ENCODE measurements at places on chromosomes 12 and 14.

DNA sequence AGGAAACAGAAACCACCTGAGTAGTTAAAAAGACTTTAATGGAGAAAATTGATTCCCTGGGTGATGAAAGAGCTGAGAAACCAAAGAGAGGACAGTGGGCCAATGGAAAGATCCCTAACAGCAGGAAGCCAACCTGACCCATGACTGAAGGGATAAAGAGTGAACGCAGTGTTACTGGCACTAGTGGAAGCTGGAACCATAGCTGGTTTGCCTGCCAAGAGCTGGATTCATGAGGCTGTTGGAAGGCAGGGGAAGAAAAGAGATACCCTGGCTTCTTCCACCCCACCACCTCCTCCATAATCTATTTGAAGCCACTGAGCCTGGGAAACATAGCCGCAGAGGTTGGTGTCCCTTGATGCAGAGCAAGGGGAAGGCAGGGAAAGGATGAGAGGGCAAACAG lies 125.5 kb upstream of the PRKD1 start:
- no peak for DNase-seq

- peak; percentile 15 for DNase-seq
Observed at GRCh38 chr12:108298761-108299275, 40.3 kb downstream of the CMKLR1 start.

DNA sequence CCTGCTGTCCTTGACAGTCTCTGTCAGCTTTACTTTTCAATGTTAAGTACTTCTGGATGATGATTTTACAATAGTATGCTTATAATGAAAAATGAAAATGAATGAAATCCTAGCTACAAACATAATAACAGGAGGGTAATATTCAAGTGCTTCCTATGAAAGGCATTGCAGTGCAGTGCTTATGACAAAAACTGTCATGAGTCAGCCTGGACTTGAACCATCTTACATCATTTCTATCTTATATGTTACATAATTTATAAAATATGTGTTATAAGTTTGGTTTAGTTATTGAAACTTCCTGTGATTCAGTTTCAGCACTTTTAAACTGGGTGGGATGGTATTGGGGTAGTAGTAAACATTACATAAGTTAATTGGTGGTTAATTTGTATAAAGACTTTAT lies 451.7 kb downstream of the TMEM117 start:
- DNase-seq, result no peak

DNA sequence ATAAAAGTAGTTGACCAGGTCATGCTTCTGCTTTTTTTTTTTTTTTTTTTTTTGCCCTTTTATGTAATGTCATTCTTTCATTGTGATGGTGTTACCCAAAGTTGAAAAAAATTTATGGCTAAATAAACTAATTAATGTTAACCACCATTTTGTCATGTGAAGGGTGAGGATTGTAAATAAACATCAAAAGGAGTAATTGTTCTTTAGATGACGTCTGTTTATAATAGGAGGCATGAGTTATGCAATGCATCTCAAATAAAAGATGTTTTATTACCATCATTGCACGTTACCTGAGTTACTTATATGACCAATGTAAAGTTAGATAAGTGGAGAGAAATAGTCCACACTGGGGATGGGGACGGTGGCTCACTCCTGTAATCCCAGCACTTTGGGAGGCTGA lies 349.9 kb upstream of the PDE3A start:
- no peak for DNase-seq

- no peak for DNase-seq
Observed at GRCh38 chr12:42468921-42469320, 120.6 kb downstream of the PRICKLE1 start.

- DNase-seq, result no peak
Observed at GRCh38 chr14:83163016-83163415, 1629.4 kb upstream of the SEL1L start.

DNA sequence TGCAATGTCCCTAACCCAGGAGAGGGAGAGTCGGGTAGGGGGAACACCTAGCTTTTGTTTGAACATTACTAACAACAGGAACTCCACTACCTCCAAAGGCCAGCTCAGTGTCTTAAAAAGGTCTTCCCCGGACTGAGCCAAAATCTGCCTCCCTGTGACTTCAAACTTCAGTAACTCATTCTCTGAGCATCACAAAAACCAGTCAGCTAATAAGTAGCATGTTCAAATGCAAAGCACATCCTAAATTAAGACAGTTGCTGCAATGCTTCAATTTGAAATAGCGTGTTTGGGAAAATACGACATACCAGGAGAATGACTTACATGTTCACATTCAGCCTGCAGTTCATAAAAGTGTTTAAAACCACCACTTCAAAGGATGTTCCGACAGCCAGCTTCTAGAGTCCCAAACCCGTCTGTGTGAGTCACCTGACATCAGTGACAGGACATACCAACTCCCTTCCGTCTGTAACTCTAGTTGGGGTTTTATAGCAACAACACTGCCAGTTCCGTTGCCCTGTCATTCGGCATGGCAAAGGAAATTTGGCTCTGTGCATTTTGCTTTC lies 13.0 kb downstream of the ZFP36L1 start:
- no peak for DNase-seq

GRCh38 chr12:93913845-93914244 lies 234.5 kb upstream of the PLXNC1 start:
- DNase-seq, result no peak

GRCh38 chr12:75289753-75290152 lies 40.4 kb downstream of the CAPS2 start:
- no peak for DNase-seq

- no peak for DNase-seq
Observed at GRCh38 chr14:58151133-58152013, 640 bp downstream of the ARMH4 start.

DNA sequence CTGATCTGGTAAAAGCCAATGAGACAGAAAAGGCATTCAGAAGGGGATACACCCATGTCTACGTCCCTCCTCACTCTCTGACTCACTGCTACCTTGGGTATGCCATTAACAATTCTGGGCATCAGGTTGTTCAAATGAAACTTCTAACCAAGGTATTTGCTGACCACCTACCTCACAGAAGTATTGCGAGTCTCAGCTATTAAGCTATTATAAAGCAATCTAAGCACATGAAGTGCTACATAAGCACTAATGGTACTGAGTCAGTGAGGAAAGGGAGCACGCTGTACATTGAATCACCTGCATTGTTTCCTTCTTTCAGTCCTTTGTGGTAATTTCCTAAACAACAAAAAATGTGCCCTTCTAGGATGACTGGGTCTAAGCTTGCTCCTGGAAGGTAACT lies 62.8 kb upstream of the CCDC91 start:
- DNase-seq, result no peak

DNA sequence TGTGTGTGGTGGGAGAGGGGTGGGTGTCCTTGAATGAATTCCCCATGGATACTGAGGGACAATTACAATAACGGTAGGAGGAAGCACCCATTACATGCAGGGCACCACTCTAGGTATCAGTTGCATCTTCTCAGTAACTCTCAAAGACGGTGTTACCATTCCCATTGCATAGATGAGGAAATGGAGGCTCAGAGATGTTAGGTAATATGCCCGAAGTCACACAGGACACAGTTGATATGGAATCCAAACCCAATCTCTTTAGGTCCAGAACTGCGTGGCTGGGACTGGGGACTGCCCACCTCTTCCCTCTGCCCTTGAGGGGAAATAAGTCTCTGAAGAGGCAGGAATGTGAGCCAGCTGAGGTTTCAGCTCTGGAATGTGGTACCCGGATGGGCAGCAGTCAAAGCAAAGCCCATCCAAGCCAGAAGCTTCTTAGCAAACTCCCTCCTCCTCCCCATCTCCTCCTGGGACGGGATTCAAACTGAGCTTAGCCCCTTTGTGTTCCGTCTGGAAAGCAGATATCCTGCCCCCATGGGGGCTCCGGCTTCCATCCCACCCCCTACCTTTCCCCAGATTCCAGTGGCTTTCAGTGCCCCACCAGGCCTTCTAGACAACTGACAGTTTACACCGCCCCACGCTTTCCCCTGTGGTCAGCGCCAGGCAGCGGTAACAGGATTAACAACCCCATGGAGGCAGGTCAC lies 187.5 kb downstream of the RBM19 start:
- no peak for DNase-seq

- no peak for DNase-seq
Observed at GRCh38 chr14:65303190-65303898, 109.2 kb upstream of the FUT8 start.

DNA sequence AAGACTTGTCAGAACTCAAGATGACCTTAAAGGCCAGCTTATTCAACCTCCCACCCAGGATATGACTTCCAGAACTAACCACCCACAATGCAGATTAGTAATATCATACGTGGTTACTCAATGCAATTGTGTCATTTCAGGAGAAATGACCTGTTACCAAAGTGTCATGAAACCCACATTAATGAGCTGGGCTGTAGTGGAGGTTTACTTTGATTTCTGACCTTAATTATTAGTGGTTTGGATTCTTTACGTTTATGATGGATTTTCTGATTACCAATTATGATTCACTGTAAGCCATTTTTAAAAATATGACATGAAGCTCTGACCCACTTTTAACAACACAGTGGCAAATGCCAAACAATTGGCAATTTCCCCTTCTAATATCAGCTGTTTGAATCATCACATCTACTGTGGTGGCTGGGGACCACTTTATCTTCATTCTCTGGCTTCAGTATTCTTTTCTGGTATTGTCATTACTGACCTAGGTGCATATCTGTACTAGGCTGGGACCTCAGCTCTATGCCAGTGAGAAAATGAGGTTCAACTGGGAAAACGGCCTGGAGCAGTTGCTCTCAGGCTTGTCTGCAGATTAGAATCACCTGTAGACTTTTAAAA lies 223.3 kb downstream of the RGS6 start:
- no peak for DNase-seq

- peak; percentile 87 for DNase-seq
Observed at GRCh38 chr14:73633116-73634010, 11.4 kb upstream of the DNAL1 start.

DNA sequence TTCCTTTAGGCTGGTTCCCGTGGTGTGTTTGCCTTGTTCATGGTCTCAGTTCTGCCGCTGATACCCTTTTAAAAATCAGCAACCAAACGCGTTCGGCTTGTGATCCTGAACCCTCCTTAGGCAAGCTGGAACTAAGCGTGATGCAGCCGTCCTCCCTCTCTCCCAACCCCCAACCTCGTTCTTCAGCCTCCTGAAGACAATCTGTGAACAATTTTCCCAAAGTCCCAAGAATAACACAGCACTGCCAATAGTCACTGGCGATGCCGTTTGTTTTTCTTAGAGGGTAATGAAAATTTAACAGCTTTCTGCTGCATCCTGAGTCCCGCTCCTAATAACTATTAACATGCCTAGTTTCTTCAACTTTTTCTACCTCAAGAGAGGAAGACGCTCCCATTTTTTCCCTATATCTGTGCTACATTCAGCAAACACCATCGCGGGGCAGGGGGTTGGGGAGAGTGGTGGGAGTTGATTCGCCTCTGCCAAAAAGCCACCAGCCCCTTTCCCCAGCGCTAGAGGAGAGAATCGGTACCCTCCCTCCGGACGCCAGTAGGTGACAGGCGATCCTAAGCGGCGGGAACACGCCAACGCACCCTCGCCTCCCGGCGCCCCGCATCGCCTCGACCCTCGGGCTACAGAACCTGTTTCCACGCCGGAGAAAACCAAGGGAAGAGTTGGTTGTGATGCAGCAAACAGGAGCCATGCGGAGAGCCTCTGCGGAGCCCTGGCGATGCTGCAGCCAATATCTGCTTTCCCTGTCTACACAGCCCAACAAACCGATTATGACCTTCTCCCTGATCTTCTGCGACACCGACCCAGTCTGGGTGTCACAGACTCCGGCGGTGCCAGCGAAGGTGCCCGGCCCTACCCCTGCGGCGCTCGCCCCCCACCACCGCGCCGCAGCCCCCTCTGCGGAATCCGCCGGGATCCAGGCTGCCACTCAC lies 752 bp downstream of the PRICKLE1 start:
- DNase-seq, result no peak
